NCI-H146 (cell line): ENCODE measurements at places on chromosomes 5 and 9.

GRCh38 chr5:55691265-55692105 is 20.6 kb downstream of the SLC38A9 start:
- DNase-seq = peak; percentile 31

- DNase-seq = no peak
These were observed 159.8 kb downstream of the COL23A1 start for GRCh38 chr5:178430186-178431062.

- DNase-seq = no peak
These were observed 276.2 kb downstream of the PDE4D start for GRCh38 chr5:59617186-59617771.

DNA sequence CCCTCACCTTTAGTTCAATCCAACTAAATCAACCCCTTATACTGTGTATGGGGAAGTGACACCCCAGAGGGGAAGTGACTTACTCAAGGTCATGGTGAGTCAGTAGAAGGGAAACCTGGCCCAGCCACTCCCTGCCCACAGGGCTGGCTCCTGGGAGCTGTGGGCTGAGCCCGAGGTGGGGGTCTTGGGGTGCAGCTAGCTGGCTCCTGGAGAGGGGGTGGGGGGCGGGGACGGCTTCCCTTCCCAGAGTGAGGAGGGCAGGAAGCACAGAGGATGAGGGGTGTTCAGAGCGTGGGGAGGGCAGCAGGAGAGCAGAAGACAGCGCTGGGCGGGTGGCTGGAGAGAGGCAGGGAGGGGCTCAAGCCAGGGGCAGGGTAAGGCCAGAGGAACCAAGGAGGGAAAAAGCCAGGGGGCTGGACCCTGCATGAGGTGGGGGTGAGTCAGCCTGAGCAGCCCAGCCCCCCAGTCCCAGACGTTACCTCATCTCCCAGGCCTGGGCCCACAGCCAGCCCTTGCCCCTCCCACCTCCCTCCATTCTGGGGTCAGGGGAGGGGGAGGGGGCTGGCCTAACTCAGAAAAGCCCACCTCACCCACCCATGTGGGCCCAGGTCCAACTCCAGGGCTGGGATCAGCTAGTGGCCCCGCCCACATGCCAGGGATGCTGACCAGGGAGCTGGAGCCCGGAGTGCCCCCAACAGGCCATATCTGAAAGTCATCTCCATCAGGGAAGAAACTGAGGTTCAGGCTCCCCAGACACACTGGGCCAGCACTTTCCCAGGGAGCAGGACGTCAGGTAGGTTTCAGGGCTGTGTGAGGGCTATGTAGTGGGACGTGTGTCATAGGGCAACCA is 2.8 kb downstream of the PDLIM7 start:
- no peak for DNase-seq

DNA sequence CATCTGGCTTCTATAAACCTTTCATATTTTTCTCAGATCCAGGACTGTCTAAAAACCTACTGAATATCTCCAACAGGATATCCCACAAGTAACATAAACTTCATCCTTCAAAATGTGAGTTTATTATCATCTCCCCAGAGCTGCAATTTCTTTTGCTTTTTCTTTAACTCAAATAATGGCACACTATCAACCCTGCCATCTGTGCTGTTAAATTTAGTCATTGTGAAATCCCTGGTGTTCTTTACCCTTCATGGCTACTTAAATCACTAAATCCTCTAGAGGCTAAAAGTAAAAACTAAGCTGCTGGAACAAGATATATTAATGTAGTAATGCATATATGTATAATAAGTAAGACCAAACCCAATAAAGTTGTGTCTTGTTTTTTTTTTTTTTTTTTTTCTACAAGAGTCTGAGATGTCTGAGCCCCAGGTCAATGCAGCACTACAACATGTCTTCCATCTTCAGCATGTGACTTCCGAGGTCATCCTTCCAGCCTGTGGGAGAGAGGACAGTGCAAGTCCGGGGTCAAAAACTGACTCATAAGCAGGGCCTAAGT is 362.9 kb downstream of the ADGRV1 start:
- no peak for DNase-seq

DNA sequence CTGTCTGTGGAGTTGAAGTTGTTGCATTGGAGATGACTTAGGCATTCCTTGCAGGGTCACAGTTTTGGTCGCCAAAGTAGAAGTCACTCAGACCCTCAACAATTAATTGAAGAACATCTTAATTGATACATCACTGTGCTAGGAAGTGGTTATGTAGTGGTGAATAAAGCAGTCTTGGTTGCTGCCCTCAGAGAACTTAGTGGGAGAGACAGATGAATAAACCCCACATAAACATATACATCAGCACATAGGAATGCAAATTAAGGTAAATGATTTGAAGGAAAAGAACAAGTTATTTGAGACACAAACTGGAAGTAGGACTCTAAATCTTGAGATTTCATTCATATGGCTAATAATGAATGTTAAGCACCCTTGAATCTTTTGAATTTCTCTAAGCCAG is 25.7 kb downstream of the FAM174A start:
- DNase-seq = no peak

- DNase-seq = no peak
These were observed 258.0 kb downstream of the NSG2 start for GRCh38 chr5:174303437-174304045.

- no peak for DNase-seq
These were observed 65.3 kb downstream of the FAM174A start for GRCh38 chr5:100600298-100600994.

- DNase-seq = no peak
These were observed 18.4 kb upstream of the GSN start for GRCh38 chr9:121249563-121249962.

- peak; percentile 67 for DNase-seq
These were observed at the start of gene SUSD3 for GRCh38 chr9:93058355-93059010. TSS of gene SUSD3 (plus strand) at chr9:93058701. CDS start at chr9:93058743, 42 bp downstream.

GRCh38 chr5:172841256-172841655 is 7.2 kb downstream of the ERGIC1 start:
- peak; percentile 17 for DNase-seq

- no peak for DNase-seq
These were observed 79.3 kb upstream of the ZNF618 start for GRCh38 chr9:113796646-113797426.

DNA sequence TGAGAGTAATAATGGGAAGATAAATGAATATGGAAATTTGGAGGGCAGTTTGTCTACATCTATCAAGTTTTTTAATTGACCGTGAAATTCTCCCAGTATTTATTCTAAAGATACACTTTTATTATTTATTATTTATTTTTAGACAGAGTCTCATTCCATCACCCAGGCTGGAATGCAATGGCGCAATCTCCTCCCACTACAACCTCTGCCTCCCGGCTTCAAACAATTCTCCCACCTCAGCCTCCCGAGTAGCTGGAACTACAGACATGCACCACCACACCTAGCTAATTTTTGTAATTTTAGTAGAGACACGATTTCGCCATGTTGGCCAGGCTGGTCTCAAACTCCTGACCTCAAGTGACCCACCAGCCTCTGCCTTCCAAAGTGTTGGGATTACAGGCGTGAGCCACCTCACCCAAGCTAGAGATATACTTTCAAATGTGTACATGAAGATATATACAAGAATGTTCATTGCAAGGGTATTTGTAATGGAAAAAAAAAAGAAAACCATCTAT is 97.7 kb upstream of the SLC12A2 start:
- DNase-seq = no peak

- DNase-seq = no peak
These were observed 1.3 kb upstream of the LPCAT1 start for GRCh38 chr5:1524799-1525623.

DNA sequence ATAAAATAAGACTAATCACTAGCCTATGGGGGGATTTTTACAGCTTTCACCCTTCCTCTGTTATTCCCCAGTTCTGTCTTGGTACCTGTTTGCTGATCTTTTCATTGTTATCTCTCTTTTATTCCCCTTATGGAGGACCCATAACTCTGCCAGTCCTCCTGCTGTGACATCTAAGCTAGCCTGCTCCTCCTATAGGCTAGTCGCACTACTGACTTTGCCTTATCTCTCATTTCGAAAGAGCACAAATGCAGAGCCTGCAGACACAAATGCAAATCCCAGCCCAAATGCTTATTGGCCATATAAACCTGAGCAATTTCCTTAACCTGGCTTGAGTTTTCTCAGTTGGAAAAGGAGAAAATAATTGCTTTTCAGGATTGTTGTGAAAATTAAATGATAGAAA is 59.1 kb upstream of the CAMK4 start:
- DNase-seq = peak; percentile 26

- DNase-seq = no peak
These were observed 119.4 kb downstream of the WNK2 start for GRCh38 chr9:93303258-93303771.

- no peak for DNase-seq
These were observed 222.0 kb upstream of the KLF4 start for GRCh38 chr9:107711542-107711941.

GRCh38 chr9:98107926-98108325 is 11.1 kb downstream of the TRIM14 start:
- no peak for DNase-seq

DNA sequence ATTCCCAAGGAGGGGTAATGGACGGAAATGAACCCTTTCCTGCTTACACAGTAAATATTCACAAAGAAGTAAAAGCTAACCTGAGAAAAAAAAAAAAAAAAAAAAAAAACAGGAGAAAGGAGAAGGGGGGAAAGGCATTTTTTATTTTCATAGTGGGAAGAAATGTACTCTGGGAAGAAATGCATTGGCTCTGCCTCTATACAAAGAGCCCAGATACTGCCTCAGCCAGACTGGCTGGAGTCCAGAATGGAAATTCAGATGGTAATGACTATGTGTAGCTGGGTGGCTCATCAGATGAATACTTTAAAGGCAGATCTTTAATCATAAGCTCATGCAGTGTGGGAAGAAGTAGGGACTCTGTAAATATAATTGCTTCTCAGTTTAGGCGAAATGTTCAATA is 124.9 kb upstream of the ZNF608 start:
- DNase-seq = no peak

DNA sequence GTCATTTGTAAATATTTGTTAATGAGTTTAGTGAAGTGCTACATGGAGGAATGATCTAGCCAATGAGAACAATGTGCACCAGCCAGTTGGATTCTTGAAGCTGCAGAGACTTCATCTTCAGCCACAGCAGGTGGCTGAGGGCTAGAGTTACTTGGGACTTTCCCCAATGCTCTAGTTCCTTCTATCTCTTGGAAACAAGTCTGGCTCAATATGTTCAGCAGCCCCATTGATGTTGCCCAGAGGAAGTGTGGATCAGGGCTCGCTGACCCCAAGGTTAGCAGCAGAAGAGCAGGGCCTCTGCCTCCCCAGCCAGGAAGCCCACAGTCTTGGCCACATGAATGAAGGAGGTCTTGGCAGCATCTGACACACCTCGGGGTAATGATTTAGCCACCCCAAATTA is 117.5 kb downstream of the SLC1A3 start:
- no peak for DNase-seq

GRCh38 chr5:169944115-169944514 is 36.2 kb downstream of the INSYN2B start:
- DNase-seq = no peak

DNA sequence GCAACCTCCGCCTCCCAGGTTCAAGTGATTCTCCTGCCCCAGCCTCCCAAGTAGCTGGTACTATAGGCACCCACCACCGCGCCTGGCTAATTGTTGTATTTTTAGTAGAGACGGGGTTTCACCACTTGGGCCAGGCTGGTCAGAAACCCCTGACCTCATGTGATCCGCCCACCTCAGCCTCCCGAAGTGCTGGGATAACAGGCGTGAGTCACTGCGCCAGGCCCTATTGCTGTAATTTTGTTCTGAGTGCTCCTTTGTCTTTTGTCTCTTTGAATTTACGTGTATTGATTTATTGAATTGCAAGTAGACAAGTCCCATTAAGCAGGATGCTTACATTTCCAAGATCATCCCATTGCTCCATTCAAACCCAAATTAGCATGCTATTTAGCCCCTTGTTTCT is 186.7 kb downstream of the MSX2 start:
- DNase-seq = no peak

- DNase-seq = no peak
These were observed 118.1 kb downstream of the WNK2 start for GRCh38 chr9:93301911-93302541.

GRCh38 chr9:2630158-2630557 is 8.6 kb downstream of the VLDLR start:
- DNase-seq = no peak

GRCh38 chr5:133478199-133478985 is 133.9 kb downstream of the FSTL4 start:
- no peak for DNase-seq

DNA sequence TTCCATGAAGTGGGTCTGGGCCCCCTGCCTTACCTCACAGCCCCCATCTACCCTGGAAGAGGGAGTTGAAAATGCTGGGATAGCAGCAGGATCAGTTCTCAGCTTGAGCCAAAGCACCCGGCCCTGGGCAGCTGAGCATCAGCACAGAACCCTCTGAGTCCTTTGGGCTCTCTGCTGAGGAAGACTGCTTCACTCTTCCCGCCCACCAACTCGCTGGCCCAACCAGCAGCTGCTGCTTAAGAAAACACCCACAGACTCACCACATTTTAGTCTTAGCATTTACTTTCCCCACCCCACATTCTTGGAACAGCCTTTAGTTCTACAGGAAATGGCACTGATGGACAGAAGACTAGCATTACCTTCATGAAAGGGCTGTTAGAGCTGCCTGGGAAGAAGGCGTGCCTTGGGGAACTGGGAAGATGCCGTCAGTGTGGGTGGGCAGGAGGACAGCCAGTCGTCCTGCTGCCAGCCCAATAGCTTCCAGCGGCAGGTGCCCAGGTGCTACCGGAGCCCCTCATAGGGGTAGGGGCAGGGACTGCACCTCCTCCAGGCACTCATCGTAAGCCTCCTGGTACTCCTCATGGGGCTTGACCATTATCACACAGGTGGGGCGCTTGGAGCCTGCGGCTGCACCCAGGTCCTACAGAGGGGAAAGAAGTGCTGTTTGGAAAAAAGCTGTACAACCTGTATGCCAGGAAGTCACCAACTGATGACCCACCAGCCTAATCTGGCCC is 4.3 kb downstream of the NHP2 start:
- DNase-seq = no peak

- no peak for DNase-seq
These were observed 179.0 kb downstream of the TAF11L14 start for GRCh38 chr5:17813214-17813613.

DNA sequence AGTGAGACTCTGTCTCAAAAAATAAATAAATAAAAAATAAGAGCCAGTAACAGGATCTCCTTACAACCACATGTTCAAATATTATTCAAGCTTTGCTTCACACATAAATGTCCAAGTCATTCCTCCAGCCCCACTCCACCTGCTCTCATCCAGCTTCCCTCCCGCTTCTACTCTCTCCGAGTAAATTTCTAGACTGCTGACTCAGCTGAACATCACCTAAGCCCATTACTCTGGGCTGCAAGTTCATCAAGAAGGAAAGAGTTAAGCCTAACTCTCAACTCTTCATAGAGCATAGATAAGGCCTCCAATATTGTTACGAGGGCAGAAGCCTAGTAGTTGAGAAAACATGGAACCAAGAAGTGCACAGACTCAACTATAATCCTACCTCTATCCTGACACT is 300.2 kb downstream of the FBXL17 start:
- no peak for DNase-seq

DNA sequence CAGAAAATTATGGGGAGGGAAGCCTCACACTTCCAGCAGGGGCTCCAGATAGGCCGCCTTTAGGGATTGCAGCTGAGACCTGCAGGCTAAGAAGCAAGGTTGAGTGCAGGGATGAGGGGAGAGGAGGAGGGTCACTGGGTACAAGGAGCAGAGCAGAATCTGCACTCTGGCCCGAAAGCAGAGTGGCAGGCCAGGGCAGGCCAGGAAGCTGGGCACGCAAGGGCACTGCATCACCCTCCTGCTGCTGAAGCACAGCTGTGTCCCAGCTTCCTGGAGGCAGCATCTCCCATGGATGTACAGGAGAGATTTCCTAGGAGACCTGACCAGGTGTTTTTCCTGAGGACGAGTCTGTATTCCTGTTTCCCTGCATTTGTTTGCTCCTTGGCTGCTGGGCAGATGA is 92.1 kb downstream of the SYK start:
- no peak for DNase-seq

GRCh38 chr5:138458384-138458783 is 6.9 kb upstream of the EGR1 start:
- no peak for DNase-seq
